ENCODE measurements at places on chromosomes 1 and 21.

DNA sequence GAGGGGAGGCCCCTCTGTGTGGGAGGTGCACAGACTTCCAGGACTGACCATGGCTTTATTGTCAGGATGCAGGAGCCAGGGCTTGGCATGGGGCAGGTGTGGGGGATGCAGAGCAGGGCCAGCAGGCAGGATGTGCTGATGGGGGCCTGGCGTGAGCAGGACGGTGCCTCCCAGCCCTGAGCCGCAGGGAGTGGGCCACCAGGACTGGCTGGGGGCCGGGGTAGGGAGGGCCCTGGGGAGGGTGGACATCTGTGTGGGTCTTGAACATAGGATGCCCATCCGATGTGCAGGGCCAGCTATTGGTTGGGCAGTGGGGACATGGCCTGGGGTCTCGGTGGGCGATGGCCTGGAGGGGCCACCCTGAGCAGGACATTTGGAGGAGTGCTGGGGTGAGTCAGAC lies 15.6 kb downstream of the PRMT2 start:
- no peak for DNase-seq

DNA sequence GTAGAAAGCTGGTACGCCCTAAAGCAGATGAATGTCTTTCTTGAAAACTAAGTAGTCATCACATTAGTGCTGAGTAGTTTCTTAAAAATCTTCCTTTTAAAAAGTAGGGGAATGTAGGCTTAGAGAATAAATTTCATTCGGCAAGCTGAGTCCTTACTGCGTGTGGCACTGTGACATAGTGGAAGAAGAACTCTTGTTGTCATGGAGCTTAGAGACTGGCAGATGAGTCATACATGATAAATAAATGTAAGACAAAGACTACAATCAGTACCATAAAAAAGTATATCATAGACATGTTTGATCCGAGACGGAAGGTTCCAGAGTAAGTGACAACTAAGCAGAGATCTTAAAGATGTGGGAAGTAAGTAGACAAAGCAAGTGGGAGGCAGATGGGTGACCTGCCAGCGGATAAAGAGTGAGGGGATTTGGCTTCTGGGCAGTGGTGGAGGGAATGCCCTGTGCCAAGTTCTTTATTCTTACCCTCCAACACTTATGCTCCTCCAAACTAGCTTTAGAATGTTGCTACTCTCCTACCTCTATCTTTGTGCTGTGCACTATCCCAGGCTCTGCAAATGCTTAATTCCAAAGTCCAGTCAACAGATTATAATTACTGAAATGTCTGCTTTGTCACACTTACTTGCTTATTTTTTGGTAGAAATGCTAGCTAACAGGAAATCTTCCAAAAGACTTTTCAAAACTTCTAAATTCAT lies 608.5 kb upstream of the USP24 start:
- DNase-seq = no peak

DNA sequence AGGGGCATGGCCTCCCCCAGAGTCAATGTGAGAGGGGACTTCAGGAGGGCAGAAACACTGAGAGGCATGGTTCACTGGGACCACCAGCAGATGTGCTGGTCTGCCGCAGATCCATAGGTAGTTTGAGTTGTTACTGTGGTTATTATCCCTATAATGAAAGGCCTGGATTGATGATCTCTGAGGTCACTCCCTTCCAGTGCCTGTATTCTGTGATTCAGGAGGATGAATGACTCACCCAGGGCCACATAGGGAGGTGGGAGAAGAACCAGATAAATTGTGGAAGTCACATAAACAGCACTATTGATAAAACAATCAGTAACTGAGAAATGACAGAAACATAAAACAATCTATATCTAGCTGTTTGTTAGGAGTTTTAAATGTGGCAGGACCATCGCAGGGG lies 22.7 kb upstream of the ACTL8 start:
- DNase-seq = peak; percentile 41

DNA sequence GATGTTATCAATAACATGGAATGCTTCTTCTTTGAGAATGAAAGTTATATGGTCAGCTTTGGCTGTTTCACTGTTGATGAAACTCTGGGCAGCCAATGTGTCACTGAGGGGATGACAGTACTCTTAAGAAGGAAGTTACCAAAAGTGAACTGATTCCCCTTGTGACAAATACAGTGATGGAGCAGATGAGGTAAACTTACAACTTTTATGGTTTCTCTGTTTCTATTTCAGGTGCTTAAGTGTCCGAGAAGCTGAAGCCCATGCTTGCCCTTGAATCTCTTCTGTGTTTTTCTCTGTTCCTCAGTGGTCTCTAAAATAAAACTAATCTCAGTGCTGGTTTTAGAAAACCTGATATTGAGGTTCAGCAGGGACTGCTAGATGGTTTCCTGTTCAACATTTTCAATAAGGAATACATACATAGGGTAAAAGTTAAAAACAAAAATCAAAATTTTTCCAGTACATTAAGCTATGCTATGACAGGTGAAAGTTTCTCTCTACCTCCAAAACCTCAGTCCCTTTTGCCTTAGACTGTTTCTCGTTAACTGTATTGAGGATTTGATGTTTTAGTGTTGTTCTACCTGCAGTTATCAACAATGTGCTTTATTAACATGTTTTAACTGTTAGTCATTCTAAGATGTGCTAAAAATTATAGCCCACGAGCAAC lies 454.4 kb upstream of the ADGRL4 start:
- no peak for DNase-seq

- DNase-seq = no peak
Measured at GRCh38 chr21:18443085-18443484, 39.5 kb upstream of the TMPRSS15 start.

GRCh38 chr1:225462714-225463574 lies 35.1 kb upstream of the LBR start:
- peak; percentile 64 for DNase-seq

- DNase-seq = no peak
Measured at GRCh38 chr1:183394435-183394834, 23.7 kb downstream of the NMNAT2 start.

DNA sequence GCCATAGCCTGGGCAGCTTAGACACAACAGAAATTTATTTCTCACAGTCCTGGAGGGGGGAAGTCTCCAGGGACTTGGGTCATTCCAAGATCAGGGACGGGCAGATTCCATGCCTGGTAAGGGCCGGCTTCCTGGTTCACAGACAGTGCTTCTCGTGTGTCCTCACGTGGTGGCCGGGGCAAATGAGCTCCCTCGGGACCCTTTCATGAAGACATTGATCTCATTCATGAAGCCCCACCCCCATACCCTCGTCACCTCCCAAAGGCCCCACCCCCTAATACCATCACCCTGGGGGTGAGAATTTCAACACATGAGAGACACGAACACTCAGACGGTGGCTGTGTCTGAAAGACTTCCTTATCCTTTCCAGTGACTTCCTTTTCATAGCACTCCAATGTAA lies 51.5 kb downstream of the ACOT7 start:
- no peak for DNase-seq

DNA sequence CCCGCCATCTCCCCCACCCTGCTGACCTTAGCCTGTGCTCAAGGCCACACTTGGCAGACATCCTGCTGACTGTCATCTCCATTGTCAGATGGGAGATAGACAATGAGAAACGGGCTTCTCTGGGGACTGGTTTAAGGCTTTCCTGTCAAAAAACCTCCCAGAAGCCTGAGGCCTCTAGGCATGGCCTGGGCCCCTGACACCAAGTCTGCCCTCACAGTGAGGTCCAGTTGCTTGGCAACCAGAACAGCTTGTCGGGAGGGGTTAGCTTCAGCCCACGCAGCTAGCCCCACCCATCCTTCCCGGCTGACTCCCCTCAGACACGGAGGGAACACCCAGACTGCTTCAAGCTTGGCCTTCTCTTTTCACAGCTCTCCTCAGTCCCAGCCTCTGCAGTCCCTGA lies 11.0 kb downstream of the PLEKHA6 start:
- no peak for DNase-seq

GRCh38 chr1:232166942-232167341 lies 463.0 kb downstream of the SIPA1L2 start:
- DNase-seq = no peak

- DNase-seq = no peak
Measured at GRCh38 chr1:36693161-36693525, 210.4 kb upstream of the CSF3R start.
